ENCODE measurements at places on chromosomes 13 and 19.

- DNase-seq = peak; percentile 83
Observed at GRCh38 chr19:9796113-9796773, 22.6 kb downstream of the FBXL12 start.

GRCh38 chr19:17035842-17036424 lies 9.3 kb upstream of the CPAMD8 start:
- no peak for DNase-seq

DNA sequence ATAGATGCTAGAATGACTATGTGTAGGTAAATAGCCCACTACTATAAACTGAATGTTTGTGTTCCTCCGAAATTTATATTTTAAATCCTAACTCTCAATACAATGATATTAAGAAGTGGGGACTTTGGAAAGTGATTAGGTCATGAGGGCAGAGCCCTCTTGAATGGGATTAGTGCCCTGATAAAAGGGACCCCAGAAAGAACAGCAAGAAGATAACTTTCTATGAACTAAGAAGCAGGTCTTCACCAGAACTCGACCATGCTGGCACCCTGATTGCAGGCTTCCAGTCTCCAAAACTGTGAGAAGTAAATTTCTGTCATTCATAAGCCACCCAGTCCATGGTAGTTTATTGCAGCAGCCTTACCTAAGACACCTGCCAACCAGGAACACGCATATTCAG lies 33.9 kb downstream of the OXGR1 start:
- no peak for DNase-seq

DNA sequence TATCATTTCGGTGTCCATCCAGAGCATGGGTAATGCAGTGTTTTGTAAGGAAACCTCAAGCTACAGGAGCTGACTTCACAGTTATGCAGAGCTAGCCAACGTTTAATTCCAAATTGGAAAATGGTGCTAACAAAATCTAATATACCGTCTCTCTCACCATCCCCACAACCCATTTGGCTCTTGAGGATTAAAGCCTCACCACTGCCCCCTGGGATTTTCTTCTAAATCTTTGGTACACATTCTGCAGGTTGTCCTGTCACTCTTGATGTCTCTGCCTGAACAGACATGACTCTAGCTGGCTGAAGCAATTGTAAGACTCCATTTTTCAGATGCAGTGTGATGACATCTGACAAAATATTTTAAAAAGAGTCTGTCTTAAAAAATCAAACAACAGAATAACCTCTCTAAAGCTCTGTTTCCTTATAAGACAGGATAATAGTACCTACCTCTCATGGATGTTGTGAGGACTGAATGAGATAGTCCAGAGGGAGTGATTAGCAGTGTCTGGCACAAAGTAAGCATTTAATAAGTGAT lies 451.8 kb downstream of the SUCLA2 start:
- no peak for DNase-seq

- no peak for DNase-seq
Observed at GRCh38 chr13:48573213-48574007, 40.5 kb upstream of the RCBTB2 start.

DNA sequence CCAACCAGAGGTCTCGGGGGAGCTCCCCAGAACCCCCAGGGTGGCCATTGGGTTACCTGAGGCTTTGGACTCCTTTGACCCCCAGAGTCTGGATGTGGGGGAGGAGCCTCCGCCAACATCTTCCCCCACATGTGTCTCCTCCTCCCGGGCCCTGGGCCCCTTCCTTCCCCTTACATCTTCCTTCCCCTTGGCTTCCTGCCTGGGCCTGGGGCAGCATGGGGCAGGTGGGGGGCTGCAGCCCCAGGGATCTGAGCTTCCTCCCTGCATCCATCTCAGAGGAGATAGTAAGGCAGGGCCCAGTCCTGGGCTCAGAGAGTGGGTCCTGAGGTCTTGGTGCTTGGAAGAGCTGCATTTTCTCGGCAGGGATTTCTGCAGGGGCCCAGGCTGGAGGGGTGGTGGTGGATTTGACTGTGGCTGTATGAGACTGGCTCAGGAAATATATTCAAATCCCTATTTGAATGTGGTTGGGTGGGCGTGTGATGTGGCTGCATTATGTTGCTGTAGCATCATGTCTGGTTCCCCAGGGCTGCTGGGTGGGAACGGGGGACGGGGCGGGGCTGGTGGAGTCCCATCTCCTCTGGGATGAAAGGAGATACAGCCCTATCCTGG lies 919 bp downstream of the VAV1 start:
- no peak for DNase-seq

- peak; percentile 27 for DNase-seq
Observed at GRCh38 chr13:27359199-27359821, 65.1 kb upstream of the GTF3A start.

DNA sequence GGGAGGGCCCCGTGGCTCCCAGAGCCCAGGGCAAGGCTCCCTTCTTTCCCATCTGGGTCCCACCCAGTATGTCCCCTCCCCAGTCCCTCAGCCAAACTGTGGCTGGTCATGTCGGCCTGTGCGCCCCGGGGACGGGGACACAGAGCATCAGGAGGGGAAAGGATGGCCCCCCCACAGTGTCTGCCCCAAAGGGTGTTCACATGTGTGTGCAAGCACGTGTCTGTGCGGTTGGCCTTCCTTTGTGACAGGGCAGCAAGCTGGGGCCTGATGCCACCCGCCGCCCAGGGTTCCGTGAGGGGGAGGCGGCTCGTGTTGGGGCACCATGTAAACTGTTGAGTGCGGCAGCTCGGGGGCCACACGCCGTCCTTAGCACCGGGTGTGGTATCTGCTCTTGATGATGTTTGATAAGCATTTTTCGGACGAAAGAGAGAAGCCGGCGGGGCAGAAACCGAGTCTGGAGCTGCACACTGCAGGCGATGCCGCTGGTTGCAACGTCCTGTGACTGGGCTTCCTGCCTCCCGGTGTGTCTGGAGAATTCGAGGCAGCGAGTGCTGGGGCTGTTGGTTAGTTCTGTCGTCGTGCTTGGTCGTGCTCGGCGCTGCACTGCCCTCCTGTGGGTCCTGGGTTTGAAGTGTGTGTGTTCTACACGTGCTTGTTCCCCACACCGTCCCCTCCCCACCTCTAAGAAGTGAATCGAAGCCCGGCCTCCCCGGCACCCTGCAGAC lies 18.4 kb downstream of the GNA11 start:
- DNase-seq = no peak

GRCh38 chr19:5182751-5183150 lies 157.9 kb downstream of the PTPRS start:
- DNase-seq = no peak

DNA sequence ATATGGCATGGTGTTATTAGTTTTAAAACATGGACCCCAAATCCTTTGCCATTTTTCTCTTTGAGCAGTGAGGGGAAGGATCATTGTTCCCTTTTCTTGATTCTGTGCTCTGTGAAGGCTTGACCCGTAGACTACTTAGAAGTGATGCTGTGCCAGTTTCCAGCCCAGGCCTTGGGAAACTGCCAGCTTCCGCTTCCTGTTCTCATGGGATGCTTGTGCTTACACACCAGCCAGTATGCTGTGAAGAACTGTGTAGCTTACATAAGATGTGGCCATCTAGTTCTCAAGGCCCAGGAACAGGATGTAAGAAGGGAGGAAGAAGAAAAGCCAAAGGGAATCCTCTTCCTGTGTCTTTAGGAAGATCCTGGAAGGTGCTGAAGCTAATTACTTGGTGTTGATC lies 180.9 kb downstream of the PCCA start:
- no peak for DNase-seq

DNA sequence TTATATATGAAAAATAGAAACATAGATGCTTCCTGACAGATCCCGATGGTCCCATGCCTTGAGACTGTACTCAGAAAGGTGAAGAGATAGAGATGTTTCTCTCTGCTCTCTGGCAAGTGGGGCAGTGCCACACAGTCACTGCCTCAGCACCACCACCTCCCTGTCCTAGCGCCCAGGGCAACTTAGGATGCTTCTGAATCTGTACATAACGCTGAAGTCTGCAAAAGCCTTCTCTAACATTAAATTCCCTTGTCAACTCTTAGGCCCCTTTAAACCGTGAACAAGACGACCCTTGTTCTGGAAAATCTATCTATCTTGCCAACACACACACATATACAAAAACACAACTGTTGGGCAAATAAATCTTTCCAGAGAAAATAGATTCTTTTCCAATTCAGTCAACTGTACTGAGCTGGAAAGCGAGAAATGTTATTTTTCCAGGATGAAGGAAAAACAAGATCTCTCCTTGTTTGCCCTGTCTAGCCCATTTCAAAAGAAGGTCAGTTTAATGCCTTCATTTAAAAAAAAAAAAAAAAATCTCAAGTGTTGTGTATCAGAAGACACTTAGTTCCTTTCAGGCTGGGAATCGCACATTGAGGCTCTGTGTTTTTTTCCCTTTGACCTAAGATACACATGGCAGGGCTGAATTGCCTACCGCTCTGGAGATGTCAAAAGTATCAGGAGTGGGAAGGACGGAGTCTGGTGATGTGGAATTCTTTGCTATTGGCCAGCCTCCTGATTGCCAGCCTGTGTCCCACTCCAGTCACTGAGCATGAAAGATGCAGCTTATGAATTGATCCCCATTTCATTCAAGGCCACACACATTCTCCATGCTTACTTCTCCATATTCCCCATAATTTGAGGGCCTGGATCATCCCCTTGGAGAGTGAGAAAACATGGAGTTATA lies 241.4 kb downstream of the LACC1 start:
- no peak for DNase-seq

DNA sequence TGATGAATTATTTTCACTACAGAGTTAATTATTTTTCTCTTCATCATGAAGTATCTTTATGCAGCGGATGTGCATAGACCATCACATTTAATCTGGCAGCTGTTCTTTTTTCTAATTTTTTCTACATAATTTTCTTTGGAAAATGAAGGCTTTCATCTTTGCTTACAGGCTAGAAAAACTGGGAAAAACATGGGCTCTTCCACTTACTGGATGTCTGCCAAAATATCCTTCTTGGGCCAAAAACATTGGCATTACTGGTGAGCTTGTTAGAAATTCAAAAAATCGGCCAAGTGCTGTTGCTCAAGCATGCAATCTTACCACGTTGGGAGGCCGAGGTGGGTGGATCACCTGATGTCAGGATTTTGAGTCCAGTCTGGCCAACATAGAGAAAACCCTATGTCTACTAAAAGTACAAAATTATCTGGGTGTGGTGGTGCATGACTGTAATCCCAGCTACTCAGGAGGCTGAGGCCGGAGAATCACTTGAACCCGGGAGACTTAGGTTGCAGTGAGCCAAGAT lies 176.8 kb downstream of the ZNF737 start:
- peak; percentile 2 for DNase-seq

- no peak for DNase-seq
Observed at GRCh38 chr13:66915596-66916185, 314.4 kb downstream of the PCDH9 start.

GRCh38 chr19:19460258-19460731 lies 54.8 kb downstream of the GATAD2A start:
- no peak for DNase-seq

- DNase-seq = no peak
Observed at GRCh38 chr13:51067706-51068105, 43.4 kb downstream of the C13orf42 start.

- no peak for DNase-seq
Observed at GRCh38 chr13:48159826-48160225, 64.9 kb upstream of the MED4 start.

DNA sequence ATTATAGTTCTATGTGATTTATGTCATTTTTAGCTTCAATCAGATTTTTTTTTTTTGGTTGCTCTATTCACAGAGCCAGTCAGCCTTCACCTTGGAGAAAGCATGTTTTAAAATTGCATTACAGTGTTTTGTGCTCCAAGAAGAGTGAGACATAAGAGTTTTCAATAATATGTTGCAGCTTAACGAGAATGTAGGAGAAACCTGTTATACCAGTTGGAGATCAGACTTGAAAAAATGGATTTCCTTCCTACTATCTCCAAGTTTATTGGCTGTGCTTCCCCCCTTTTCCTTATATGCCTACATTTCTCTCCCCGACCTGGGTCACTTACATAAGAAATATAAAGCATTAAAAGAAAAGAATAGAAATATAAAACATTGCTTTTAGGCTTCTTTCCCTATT lies 123.9 kb upstream of the ARGLU1 start:
- no peak for DNase-seq

GRCh38 chr13:29143847-29144246 lies 323.7 kb downstream of the MTUS2 start:
- no peak for DNase-seq

- DNase-seq = no peak
Observed at GRCh38 chr13:40342461-40342860, 324.0 kb downstream of the FOXO1 start.

DNA sequence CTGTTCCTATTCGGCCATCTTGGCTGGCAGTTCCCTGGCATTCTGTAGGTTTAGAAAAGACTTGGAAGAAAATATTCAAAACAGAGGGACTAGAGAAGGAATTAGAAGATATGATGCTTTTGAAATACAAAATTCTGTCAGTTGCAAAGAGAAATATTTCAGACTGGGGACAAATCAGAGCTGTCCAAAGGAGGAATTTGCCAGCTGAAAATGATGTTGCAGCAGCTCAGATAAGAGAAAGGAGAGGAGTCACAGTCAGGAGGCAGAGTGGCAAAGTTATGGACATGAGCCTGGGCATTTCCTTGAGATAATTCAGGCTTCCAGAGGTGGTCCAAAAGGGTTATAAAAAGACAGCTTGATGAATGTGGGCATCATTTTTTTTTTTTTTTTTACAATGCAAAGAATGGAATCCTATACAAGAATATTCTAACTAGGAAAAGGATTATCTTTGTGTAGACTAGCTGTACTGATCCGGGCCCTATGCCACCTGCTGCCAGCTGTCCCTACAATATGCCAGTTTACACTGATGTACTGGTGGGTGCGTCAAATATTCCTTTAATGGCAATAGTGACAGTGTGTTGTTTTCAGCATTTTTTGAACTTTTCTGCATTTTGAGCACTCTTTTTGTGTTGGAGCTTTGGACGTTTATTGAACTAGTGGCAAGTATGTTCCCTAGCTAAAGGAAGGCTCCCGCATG lies 31.8 kb upstream of the CBY2 start:
- peak; percentile 45 for DNase-seq

GRCh38 chr19:54434112-54434872 lies 14.7 kb upstream of the LENG8 start:
- DNase-seq = peak; percentile 45

GRCh38 chr19:48728911-48729664 lies 9.6 kb upstream of the MAMSTR start:
- DNase-seq = no peak

- DNase-seq = no peak
Observed at GRCh38 chr19:4877753-4878490, 10.5 kb upstream of the PLIN3 start.

GRCh38 chr19:56083668-56084067 lies 37.4 kb downstream of the ZNF787 start:
- no peak for DNase-seq

- no peak for DNase-seq
Observed at GRCh38 chr13:38264363-38265131, 85.1 kb upstream of the UFM1 start.

- no peak for DNase-seq
Observed at GRCh38 chr19:22331521-22331920, 45.3 kb downstream of the ZNF729 start.

GRCh38 chr13:65032825-65033224 lies 2197.3 kb downstream of the PCDH9 start:
- no peak for DNase-seq

DNA sequence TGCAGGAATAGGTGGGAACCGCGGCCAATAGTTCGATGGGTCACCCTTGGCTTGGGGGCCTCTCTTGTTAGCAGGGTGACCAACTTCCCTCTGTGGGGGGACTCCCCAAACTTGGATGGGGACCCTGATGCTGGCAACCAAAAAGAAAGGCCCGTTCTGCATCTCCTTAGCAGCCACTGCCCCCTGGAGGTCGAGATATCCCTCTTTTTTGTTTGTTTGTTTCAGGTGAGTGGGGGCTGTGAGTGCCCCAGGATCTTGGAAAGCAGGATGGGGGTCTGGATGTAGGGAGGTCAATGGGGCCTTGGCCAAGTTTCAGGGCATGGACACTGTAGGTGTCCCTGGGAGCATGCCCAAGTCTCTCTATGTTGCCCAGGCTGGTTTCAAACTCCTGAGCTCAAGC lies 7.7 kb upstream of the CRTC1 start:
- DNase-seq = no peak

Measured in NCI-H1105 treated with DMSO at 0.1 percent for 48 hours (cell line).